ENCODE measurements at places on chromosomes 11 and 22.

DNA sequence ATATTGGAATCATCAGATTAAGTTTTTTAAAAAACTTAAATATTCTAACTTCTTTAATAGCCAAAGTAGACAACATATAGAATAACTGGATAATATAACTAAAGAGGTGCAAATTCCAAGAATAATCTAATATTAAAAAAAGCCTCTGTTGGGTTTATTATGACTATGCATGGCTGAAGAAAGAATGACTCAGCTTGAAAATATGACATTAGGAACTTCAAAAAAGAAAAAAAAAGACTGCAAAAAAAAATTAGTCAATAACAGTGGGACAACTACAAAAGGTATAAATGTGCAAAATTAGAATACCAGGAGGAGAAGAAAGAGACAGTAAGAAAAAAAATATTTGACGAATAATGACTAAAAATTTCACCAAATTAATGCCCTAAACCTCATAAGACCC is 1178.0 kb downstream of the JRKL start:
- no peak for DNase-seq

- no peak for DNase-seq
Observed at GRCh38 chr11:108324587-108324986, 101.7 kb downstream of the ATM start.

GRCh38 chr11:11236498-11237059 is 116.5 kb downstream of the CSNK2A3 start:
- DNase-seq, result no peak

DNA sequence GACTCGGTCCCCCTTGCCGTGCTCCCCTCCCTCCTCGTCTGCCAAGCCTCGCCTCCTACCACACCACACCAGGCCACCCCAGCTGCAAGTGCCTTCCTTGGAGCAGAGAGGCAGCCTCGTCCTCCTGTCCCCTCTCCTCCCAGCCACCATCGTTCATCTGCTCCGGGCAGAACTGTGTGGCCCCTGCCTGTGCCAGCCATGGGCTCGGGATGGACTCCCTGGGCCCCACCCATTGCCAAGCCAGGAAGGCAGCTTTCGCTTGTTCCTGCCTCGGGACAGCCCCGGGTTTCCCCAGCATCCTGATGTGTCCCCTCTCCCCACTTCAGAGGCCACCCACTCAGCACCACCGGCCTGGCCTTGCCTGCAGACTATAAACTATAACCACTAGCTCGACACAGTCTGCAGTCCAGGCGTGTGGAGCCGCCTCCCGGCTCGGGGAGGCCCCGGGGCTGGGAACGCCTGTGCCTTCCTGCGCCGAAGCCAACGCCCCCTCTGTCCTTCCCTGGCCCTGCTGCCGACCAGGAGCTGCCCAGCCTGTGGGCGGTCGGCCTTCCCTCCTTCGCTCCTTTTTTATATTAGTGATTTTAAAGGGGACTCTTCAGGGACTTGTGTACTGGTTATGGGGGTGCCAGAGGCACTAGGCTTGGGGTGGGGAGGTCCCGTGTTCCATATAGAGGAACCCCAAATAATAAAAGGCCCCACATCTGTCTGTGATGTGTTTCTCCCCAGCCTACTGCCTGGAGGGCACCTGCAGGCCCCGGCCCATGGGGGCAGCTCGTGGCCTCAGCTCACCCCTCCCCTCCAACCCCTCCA is 29.8 kb downstream of the CAPN1 start:
- no peak for DNase-seq

GRCh38 chr11:17396598-17397310 is 8.3 kb upstream of the KCNJ11 start:
- no peak for DNase-seq

DNA sequence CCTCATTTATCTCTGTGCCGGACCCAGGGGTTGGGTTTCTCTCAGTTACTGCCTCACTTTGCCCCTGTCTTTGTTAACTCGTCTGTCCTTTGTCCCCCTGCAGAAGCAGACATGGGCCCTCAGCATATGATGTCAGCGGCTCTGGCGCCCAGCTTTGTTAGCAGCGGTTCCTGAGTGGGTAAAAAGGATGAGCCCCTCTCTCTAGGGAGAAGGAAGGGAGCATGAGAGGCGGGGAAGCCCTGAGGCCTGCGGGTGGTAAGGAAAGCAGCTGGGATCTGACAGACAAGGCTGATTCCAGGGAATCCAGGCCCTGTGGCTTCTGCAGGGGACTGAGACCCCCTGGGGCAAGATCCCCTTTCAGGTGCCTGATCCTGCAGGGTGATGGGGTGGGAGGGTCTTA is 51.7 kb downstream of the MCM5 start:
- no peak for DNase-seq

- DNase-seq, result no peak
Observed at GRCh38 chr11:77879218-77879617, 58.3 kb downstream of the AAMDC start.

- no peak for DNase-seq
Observed at GRCh38 chr11:118689503-118689851, 10.0 kb upstream of the TREH start.

- no peak for DNase-seq
Observed at GRCh38 chr11:115920092-115920461, 415.9 kb upstream of the CADM1 start.

- DNase-seq, result no peak
Observed at GRCh38 chr22:45980268-45980570, 3.3 kb upstream of the WNT7B start.

- no peak for DNase-seq
Observed at GRCh38 chr11:20020198-20020597, 140.1 kb downstream of the DBX1 start.

- DNase-seq, result no peak
Observed at GRCh38 chr11:105986554-105986953, 35.5 kb downstream of the MSANTD4 start.
